ENCODE measurements at places on chromosomes 7 and 10.

DNA sequence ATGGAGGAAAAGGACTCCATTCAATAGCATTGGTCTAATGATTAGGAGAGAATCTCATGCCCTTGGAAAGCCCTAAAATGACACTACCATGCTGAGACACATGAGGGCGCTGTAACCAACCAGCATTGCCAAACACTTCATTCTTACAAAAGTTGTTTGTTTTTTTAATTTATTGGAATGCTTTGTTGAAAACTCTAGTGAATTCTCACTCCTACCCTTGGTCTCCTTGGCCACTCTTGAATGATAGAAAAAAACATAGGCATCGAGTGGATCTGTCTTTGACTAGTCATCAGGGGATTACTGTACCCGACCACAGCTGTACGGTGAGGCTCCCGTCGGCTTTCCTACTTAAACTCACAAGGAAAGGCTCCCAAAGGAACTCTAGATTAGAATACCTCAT, 29.3 kb upstream of the ADD3 start:
- DNase-seq: peak; percentile 79

GRCh38 chr7:1939434-1940401, 269.6 kb downstream of the ELFN1 start:
- DNase-seq: no peak

- peak; percentile 71 for DNase-seq
Measured at GRCh38 chr10:130021383-130021950, 57.4 kb upstream of the EBF3 start.

DNA sequence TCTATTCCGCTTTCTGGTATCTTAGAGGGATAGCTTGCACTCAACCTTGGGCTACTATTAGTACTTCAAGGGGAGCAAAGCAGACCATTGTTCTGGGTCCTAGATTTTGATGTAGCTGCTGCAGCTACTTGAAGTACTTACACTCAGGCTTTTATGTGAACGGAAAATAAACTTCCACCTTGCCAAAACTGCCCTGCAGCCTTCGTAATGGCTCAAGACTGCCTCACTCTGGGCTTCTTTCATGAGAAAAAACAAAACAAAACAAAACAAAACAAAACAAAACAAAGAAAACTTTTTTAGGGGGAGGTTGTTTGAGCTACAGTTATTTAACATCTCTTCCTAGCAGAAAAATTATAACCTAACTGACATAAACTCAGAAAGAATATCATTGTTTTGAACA, 19.4 kb upstream of the EPHB6 start:
- no peak for DNase-seq

GRCh38 chr10:5416981-5417380, 4.6 kb downstream of the NET1 start:
- DNase-seq: no peak

- no peak for DNase-seq
Measured at GRCh38 chr10:1195828-1196227, 139.6 kb downstream of the WDR37 start.
